ENCODE measurements at places on chromosomes 11 and 22.

DNA sequence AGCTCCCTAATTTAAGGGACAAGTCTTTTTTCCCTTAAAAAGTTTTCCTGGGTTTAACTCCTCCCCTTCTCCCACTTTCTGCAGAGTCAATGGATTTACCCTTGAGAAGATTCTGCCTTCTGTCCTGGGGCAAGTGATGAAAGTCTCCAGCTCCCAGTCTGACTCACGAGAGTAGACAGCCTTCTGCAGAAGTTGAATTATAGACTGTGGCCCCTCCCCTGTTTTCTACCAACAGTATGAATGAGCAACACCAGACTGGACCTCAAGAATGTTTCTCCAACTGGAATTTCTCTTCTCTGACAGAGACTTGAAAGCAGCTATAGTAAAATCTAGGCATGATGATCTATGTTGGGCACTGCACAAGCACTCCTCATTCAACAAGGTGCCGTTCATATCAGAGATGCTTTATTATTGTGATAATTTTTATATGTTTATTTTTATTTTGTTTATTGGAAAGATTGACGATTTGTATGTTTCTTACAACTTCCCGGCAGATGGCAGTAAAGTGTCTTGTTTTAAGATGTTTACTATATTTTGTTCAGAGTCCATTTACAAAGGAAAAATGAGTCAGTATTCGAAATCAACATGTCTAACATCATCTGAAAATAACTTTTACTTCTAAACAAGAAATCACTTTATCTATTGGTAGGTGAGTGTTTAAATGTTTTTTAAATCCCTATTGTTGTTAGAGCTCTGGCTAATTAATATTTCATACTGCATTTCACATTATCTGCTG lies 56.6 kb downstream of the LMO2 start:
- DNase-seq, result no peak

DNA sequence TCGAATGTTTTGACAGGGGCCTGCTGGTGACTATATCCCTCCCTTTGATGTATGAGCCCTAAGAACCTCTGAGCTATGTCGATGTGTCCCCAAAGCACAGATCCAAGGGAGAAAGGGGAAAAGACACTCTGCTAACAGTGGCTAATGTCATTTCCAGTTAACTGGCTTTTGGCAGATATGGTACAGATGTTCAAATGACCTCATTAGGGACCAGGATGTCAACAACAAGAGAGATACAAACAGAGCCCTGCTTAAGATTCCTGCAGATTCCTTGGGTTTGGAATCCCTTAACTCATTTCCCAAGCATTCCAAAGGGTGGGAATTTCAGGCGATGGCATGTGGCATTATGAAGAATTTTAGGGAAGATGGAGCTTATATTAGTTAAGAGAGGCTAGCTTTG lies 517.3 kb downstream of the SOX6 start:
- DNase-seq, result no peak

- no peak for DNase-seq
Observed at GRCh38 chr11:7581021-7581590, 67.3 kb downstream of the PPFIBP2 start.

- no peak for DNase-seq
Observed at GRCh38 chr22:38191731-38192474, 9.9 kb upstream of the MAFF start.

- DNase-seq, result no peak
Observed at GRCh38 chr22:23754980-23755636, 883 bp upstream of the VPREB3 start.

GRCh38 chr11:1864231-1864630 lies 11.3 kb downstream of the LSP1 start:
- DNase-seq, result no peak

DNA sequence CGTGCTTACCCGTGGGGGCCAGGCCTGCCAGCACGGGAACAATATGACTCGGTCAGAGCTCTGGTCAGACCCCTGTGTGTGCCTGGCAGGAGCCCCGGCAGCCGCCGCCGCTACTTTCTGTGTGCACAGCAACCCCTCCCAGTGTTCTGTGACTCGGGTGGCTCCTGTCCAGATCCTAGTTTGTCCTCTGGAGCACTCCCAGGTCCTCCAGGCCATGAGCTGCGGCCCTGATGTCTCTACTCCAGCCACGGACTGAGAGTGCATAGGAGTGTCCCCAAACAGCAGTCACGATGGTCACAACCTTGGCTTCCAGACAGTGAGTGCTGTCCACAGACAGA lies 3.2 kb downstream of the NDUFS8 start:
- DNase-seq, result no peak

DNA sequence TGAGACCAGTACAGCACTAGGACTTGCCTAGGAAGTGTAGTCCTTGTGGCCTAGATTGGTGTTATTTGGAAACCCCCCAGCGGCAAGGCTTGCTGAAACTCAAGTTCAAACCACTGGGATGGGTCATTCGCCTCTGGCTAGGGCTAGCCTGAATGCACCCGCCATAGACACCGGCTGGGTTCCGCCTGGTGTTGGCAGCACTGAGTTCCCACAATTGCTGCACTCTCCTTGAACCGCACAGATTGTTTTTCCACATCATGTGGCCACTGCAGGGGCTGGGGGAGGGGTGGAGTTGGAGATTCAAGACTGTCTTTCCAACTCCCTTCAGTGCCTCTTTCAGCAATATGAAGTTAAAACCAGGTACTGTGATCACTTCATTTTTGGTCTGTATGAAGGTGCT lies 43.1 kb downstream of the CCDC73 start:
- DNase-seq, result no peak

GRCh38 chr11:80993536-80993935 lies 1552.7 kb upstream of the TENM4 start:
- no peak for DNase-seq

DNA sequence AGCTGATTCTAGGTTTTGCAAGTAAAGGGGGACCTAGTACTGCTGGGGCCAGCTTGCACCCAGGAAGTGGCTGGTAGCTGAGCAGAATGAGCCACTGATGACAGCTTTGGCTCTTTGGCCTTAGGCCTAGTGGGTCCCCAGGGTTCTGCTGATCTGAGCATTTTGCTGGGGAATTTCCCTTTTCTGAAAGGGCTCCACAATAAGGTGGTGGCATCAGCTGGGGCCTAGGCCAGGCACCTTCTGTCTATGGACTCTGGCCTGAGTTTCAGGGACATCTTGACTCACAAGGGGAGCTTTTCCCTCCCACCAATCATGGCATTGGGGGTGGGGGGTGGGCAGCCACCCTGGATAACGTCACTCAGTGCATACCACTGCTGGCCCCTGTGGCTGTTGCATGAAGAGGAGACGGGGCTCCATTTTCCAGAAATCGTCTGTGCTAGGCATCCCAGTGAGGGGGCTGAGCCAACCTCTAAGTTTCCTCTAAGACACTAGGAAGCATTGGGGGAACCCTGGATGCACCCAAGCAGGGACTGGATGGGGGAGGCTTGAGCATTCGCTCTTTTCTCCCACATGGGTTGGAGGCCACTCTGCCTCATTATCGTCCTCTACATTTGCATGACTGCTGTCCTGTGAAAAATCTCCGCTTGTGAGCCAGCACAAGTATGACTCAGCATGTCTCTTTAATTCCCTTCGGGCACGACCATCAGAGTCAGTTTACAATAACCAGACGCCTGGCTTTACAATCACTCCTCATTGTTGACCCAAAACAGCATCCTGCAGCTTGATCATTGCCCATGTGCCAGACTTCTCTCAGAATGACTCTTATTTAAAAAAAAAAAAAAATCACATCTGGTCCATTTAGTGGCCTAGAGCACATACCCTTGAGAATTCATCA lies 145.0 kb upstream of the THY1 start:
- no peak for DNase-seq

GRCh38 chr11:30006876-30007275 lies 10.0 kb downstream of the KCNA4 start:
- no peak for DNase-seq

DNA sequence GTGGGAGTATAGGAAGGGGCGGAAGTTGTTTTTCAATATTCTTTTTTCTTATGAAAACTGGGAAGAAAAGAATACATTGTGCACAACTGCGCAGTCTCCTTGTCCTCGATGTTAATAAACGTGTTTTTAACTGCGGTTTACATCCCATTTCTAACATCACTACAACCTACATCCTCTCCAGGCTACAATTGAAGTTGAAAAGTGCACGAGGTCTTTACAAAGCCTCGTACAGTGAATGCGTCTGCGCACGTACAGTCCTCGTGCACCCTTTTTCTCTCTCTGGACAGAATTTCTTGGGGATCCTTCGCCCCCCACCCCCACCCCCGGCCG lies 102.4 kb downstream of the WT1 start:
- DNase-seq, result no peak

DNA sequence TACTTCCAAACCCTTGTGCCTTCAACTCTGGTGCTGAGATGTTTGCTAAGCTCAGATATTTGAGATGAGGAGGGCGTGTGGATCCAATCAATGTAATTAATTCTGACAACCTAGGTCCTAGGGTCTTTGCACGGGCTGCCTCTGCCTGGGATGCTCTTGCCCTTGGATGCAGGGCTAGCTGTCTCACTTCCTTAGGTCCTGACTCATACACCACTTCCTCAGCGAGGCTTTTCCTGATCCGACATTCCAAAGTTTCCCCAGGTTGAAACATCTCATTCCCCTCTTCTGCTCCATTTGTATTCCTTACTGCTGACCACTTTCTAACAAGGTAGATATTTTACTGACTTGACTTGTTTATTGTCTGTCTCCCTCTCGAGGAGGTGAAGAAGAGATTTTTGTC lies 43.0 kb upstream of the NTM start:
- DNase-seq, result no peak

GRCh38 chr11:77401486-77402217 lies 72.2 kb downstream of the PAK1 start:
- DNase-seq, result no peak

DNA sequence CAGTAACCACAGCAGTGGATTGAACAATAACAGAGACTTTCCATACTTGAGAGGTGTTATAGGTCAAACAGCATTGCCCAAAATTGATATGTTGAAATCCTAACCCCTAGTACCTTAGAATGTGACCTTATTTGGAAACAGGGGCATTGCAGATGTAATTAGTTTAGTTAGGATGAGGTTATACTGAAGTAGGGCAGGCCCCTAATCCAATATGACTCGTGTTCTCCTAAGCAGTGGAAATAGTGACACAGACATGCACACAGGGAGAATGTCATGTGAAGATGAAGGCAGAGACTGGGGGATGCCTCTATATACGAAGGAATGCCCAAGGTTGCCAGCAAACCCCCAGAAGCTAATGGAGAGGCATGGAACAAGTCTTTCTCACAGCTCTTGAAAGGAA lies 270.5 kb downstream of the TENM4 start:
- DNase-seq, result no peak

GRCh38 chr22:49197986-49198704 lies 629.5 kb downstream of the BRD1 start:
- DNase-seq, result no peak

GRCh38 chr11:7606496-7606895 lies 66.8 kb downstream of the CYB5R2 start:
- DNase-seq, result no peak

DNA sequence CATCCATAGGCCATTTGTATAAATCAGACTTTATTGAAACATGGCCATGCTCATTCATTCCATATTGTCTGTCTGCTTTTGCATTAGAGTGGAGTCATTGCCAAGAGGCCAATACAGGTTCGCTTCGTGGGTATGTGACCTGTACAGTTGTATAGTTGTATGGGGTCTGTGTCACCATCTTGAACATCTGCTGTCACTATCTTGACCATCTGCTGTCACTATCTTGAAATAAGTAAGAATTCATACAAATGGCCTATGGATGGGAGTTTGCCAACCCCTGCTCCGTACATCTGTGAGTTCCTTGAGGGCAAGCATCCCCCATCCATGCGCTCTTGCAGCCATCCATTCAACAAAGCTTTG lies 44.4 kb upstream of the ANO1 start:
- DNase-seq, result no peak

GRCh38 chr11:12377106-12377823 lies at the start of gene PARVA:
TSS of gene PARVA (plus strand) at chr11:12377571. CDS start at chr11:12377648, 77 bp downstream.
- DNase-seq, result peak; percentile 33
